ENCODE measurements at places on chromosomes 16 and 17. TPM values are rescaled to one million over a fixed set of nuclear protein-coding genes. Genes with fewer than 3 reads are reported as not detected.

Gene VMO1
- total RNA-seq = 3.3 TPM

Gene ABCA6
- total RNA-seq = 45.1 TPM

Gene MT1G
- total RNA-seq = 59.0 TPM

Gene ABCC12
- not detected for total RNA-seq

Gene MKS1
- 7.3 TPM for total RNA-seq

Gene OTOA
- 0.33 TPM for total RNA-seq

Gene ZBTB4
- 65.6 TPM for total RNA-seq

Gene TBC1D26
- not detected for total RNA-seq

Gene CDK5R1
- total RNA-seq = 0.86 TPM

Gene TAC4
- total RNA-seq = not detected

Gene TRIM47
- total RNA-seq = 147 TPM
